Stimulated activated CD8-positive, alpha-beta memory T cell treated with anti-CD3 and anti-CD28 coated beads, Interleukin-4, amount 100 ng/mL, for 4 hours (primary cell): ENCODE measurements at places on chromosomes 1 and 21.
A peak's percentile ranks its signal among the peaks of the same experiment; 100 is the strongest.

- DNase-seq: no peak
These were observed 40.5 kb upstream of the KCNE1 start for GRCh38 chr21:34552360-34553098.

DNA sequence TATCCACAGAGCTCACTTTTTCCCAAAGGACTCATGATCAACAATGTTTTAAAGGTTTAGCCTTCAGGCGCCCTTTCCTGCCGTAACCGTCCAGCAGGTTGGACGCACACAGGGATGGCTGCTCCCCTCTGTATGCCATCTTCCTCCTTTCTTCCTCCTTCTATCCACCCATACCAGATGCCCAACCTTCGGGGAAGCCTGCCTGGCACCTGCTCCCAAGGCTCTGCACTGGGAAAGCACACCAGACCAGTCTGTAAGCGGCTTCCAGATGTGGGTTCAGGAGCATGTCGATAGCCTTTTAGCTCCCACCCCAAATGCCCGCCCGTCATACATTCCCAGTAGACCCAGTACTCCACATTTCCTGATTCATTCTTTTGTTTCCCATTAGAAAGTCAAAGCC is 52.9 kb downstream of the STUM start:
- DNase-seq: no peak

- DNase-seq: no peak
These were observed 5.0 kb downstream of the IGSF21 start for GRCh38 chr1:18112611-18113010.

GRCh38 chr1:43783671-43784205 is 76.4 kb downstream of the ST3GAL3 start:
- DNase-seq: no peak

GRCh38 chr21:41511858-41512257 is 3.9 kb upstream of the TMPRSS2 start:
- DNase-seq: no peak

DNA sequence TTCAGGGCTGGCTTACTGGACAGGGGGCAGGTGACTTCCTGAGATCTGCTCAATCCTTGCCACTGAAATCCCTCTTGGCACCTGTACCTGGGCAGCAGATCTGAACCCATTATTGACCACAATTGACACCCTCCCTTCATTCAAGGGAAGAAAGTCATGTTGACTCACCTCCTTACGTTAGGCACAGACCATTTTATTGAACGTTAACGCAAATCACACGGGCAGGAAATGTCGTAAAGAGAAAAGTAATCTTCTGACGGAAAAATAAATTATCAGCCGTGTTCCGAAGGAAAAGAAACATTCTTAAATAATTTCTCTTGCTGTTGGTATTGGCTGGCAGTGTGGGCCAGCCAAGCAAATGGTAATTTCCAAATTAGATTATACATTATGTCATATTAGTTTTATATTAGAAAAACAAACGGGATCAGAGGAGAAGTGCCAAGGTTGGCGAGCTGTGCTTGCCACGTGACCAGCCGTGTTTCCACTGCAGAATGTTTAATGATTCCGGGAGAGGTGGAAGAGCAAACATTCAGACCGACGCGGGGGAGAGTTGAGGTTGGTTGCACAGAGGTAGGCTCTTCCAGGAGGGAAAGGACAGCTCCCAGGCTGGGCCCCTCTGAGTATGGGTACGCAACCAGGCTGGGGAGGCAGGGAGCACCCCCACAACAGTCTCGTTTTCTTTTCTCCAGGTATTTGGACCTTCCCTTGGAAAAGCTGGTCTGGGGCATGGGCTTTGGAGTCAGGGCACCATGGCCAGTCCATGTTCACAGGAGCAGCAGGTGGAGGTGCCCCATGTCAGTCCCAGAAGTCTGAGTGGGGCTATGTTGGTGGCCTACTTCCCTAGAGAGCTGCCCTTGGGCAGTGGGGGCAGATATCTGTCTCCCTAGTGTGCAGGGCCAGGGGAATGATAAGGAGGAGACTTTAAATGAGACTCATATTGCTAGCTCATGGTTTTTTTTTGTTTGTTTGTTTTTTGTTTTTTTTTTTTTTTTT is 121.1 kb downstream of the FOXD2 start:
- no peak for DNase-seq

- no peak for DNase-seq
These were observed 16.1 kb downstream of the LAMC1 start for GRCh38 chr1:183039330-183039729.

DNA sequence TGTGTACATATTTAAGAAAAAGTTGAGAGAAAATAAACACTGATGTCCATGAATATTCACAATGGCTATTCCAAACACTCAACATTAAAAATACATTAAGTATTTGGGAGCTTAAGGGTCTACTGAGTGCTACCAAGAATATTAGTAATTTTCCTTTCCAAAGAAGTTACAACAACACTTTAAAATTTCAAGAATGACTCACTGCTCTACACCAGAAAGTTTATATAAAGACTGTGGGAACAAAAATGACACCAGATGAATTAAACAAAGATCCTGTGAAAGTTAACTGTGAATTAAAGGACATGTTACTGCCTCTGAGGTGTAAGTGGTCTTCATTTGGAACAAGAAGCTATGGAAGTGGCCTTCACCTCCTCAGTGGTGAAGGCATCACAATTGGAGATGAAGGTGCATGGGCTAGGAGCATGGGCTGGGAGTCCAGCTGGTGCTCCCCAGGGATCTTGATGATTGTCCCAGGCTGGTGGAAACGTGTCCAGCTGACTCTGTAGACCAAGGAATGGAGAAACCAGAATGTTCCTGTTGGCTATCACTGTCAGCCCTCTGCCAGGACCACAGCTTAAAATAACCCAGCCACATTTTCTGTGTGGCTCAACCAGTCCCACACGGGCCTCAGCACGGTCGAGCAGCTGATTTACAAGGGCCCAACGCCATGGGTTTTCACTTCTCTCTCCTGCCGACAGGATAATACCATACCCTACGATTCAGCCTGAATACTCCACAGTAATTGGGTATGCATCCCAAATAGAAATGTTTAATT is 28.8 kb downstream of the TAF5L start:
- no peak for DNase-seq

- DNase-seq: no peak
These were observed 97.4 kb upstream of the DUSP10 start for GRCh38 chr1:221839321-221839720.

DNA sequence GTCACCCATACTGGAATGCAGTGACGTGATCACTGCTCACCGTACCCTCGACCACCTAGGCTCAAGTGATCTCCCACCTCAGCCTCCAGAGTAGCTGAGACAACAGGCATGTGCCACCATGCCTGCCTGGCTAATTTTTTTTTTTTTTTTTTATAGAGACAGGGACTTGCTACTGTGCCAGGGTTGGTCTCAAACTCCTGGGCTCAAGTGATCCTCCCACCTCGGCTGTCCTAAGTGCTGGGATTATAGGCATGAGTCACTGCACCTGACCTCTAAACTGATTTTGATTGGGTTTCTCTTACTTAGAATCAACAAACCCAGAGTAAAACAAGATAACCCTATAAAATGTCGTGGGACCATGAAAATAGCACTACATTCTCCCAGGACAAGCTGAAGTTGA is 112.0 kb downstream of the UBE2U start:
- no peak for DNase-seq

- DNase-seq: no peak
These were observed 64.2 kb upstream of the SLC22A15 start for GRCh38 chr1:115912116-115912515.

DNA sequence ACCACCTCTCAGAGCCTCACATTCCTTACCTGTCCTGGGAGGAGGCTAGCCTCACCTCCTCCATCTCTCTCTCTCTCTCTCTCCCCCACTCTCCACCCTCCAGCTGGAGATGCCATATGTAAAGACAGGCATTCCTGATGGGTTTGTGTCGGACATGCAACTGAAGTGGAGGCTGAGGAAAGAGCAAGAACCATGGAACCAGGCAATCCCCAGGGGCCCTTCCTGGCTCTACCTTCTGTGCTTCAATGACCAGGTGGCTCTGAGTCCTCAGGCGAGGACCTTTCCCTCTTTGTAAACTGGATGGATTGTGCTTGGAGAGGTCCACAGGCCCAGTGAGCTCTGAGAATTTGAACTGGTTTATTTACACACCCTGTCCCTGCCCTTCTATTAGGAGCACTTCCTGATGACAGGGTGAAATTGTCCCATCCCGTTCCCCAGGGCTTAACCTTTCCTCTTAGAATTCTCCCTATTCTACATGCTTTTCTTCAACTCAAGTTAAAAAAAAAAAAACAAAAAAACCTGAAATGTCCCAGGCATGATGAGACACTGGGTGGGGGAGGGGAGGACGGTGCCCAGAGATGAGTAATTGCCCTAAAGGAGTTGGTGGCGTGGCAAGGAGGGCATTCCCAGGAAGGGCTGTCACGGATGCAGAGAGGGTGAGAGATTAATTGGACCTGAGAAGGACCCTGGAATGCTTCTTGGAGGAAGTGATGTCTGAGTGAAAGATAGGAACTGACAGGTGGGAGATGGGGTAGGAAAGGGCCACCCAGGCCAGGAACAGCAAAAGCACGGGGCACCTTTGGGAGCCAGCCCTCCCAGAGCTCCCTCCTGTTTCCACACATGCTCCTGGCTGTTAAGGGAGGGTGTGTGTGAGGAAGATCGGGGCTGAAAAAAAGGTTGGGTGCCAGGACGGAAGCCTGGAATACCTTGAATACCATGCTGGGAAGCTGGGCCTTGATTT is 50.2 kb upstream of the WASF2 start:
- DNase-seq: no peak

DNA sequence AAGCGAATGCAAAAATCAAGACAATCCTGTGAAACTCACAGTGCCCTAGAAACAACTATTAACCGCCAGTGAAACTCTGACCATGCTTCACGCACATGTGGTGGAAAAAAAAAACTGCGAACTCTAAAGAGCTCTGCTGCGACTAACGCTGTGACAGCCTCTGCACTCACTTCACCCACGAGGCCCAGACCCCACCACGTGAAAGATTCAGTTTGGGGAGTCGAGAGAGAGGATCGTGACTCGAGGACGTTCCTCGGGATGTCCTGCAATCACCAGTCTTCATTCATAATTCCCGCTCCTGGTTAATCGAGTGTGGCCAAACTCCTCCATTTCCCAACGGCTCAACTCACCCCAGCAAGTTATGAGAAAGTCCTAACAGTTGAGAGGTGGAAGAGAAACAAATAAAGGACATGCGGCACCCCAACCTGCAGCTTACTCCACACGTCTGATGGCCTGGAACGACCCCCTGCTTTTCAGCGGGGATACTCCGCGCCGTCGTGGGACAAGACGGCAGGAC is 1.1 kb downstream of the SERBP1 start:
- DNase-seq: peak; percentile 19

- DNase-seq: no peak
These were observed 611.7 kb downstream of the NUF2 start for GRCh38 chr1:163933437-163933836.

GRCh38 chr1:63000508-63000907 is 216.6 kb downstream of the ATG4C start:
- DNase-seq: no peak

DNA sequence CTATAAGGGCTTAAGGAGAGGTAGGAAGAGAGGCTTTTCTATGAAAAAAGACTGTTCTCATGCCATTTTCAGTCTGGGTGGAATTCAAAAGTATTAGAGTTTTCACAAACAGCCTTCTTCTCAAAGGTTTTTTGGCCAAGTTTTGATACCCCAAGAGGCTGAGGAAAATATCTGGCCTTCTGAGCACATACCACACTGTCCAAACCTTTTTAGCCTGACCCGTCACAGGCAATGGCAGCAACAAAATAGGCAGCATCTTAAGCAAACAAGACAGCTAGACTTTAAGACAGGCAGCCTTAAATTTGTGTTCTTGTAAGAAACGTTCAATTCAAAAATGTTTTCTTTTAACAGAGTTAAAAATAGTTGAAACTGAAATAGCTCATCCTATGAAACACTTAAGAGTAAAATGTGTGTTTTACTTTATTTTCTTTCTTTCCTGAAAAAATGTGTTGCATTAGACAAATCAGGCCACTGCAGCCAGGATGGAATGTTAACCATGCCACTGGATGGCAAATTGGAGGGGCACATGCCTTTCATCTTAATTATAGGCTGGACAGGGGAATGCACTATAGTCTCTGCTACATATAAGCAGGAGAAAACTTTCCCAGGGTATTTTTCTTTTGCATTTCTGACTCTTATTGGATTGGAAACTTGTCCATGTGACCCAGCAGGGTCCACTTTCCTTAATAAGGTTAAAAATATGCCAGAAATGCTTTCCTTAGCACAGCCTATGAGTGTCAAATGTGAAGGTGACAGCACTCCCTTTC is 315.0 kb downstream of the TGFB2 start:
- DNase-seq: no peak

- no peak for DNase-seq
These were observed 128.6 kb downstream of the LHX4 start for GRCh38 chr1:180358649-180359048.

DNA sequence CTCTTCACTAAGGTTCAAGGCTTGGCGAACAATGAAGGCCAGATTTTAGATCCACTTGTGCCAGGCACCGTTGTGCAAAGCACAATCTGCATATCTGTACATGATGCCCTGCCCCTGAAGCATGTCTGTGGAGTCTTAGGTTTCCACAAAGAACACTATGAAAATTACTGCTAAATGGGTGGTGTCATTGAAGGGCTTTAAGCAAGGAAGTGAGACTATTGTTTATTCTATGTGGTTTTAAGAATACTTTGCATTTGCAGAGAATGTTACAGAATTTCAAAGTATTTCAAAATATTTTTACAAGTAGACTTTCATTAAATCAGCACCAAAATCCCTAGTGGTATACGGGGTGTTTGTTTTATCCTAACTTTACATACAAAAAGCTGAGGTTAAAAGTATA is 8.8 kb downstream of the TSEN15 start:
- DNase-seq: no peak

DNA sequence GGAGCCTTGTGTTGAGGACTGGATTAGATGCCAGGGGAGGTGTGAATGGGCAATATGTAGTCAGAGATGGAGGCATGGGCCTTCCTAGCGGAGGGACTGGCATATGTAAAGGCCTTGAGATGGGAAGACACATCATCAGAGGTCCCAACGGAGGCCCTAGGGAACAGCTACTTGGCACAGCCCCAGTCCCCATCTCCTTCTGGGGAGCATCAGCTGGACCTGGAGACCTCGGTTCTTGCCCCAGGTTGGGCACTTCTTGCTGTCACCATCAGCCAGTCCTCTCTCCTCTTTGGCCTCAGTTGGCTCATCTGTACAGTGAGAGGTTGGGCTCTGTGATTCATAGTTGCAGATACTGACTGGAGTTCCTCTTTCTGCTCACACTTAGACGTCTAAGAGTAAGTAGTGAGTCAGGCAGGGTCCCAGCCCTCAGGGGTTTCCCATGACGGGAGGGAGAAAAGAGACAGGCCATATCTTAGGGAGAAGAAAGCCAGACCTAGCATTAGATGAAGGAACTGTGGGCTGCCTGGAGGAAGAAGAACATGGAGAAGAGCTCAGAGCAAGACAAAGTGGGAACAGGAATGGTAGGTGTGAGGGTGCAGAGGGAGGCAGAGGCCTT is 3.4 kb upstream of the MARCKSL1 start:
- no peak for DNase-seq

- DNase-seq: no peak
These were observed 188.8 kb downstream of the TTLL7 start for GRCh38 chr1:83810144-83810543.

DNA sequence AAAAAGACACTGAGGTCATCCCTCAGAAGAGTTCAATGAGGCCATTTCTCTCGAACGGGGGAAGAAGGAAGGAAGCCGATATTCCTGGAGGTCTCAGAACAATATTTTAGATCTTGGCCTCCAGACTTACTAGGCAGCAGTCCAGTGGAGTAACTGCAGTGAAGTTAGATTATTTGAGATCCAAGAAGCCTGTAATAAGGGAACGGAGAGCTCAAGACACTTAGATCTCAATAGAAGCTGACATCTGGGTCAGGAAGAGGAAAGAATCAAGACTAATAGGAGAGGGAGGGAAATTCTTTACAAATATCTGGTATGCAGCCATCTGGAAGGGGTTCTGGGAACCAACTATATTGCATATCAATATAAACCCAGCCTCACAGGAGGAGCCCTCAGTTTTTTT is 13.6 kb upstream of the ENAH start:
- no peak for DNase-seq
